GM12878 (cell line): ENCODE measurements at places on chromosomes 1 and 21. TPM values are rescaled to one million over a fixed set of nuclear protein-coding genes. Genes with fewer than 3 reads are reported as not detected.

DNA sequence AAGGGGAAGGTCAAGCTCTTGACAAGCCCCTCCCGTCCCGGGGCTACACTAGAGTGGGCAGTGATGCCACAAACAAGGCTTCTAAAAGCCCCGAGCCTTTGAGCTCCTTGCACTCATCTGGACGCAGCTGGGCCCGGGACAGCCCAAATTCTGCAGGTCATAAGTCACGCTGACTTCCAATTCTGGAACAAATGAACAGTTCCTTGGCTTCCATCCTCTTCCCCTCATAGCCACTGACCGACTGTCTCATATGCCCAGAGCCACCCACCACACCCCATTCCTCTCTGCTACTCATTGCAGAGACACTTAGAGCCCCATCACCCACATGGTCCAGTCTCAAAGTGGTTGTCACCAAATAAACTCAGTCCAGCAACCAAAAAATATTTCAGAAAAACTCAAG lies 32.8 kb upstream of the PRELP start:
- no peaks in the 10 kb centered on the region; the same call in 1 of the 2 replicates for H3K27me3 ChIP-seq
- no peaks in the 10 kb centered on the region for H3K36me3 ChIP-seq
- no peak for DNase-seq

DNA sequence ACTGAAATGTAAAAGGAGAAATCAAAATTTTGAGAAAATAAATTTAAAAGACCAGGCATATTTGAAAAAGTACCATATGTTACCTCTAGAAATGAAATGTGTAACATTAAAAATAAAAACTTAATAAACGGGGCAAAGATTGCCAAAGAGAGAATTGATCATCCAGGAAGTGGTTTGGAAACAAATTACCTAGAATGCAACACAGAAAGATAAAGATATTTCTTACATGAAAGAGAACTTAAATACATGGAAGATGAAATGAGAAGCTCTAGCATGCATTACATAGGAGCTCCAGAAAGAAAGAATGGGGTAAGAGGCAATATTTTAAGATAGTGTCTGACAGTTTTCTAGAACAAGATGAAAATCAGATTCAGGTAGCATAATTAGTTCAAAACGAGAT lies 235.9 kb upstream of the IRF2BP2 start:
- no peaks in the 10 kb centered on the region for H3K27me3 ChIP-seq
- no peaks in the 10 kb centered on the region for H3K36me3 ChIP-seq
- peaks cover 54% of the 10 kb centered on the region for H3K4me1 ChIP-seq
- peak overlapping the region; percentile 97; the same call in 1 of the 2 replicates for H3K27ac ChIP-seq

DNA sequence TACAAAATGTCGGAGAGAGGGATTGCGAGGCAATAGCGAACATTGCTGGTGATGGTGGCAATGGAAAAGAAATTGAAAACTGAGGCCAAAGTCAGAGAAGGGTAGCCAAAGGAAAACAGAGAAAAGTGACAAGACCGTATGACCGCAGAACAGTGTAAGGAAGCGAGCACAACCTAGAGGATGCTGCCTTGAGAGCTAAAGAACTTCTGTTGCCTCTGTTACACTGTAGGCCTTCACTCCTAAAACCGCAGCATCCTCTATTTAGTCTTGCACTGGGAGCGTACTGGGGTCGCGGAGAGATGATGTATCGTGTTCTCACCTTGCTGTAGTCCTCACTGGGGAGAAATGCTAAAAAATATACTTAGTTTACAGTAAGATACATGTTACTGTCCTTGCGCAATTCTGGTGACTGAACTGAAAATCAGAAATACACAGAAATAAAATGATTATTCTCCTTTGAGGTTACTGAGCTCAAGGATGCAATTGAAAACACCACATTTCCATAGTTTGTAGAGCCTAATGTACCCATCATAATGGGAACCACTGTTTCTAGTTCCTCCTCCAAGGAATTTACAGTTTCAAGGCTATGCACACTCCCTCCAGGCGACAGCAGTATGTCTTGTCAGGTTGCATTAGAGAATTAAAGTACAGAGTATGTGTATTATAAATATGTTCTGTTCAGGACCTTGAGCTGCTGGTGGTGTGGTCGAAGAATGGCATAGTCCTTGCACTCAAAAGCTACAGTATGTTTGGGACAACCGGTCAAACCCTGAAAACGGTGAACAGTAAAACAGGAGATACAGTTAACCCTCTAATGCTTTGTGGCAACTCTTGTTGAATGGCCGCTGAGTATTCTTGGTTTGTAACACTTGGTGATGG lies 1.3 kb downstream of the NEK7 start:
- H3K27ac ChIP-seq, result peak overlapping the region; percentile 91
- peak overlapping the region; percentile 95 for H3K4me3 ChIP-seq
- no peaks in the 10 kb centered on the region for H3K36me3 ChIP-seq

DNA sequence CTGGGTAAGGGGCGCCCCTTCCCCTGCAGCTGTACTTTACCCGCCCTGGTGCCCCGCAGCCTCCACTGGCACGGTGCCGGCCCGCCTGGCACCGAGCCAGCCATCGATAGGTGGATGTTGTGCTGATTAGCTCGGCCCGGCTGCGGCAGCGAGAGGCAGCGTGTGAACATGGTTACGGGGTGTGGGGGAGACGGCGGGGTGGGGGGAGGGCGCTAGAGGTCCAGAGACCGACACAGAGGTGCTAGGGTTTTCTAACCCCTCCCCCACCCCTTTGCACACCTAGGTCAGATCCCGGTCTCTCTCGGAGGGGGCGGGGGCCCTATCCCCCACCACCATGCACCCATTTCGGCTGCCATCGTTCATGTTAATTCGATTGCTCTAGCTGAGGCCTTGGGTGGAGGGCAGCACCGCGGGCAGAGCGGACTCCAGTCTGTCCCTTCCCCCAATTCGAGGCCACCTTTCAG lies 6.7 kb downstream of the EFNA4 start:
- no peak overlapping the region for H3K27ac ChIP-seq
- H3K27me3 ChIP-seq, result no peaks in the 10 kb centered on the region
- no peak for DNase-seq
- H3K4me3 ChIP-seq, result peak overlapping the region; percentile 18; the same call in 1 of the 2 replicates
- H3K36me3 ChIP-seq, result no peaks in the 10 kb centered on the region; the same call in 1 of the 2 replicates
- H3K4me1 ChIP-seq, result peaks cover 10% of the 10 kb centered on the region

GRCh38 chr1:192713921-192714320 lies 78.0 kb downstream of the RGS13 start:
- H3K27me3 ChIP-seq, result no peaks in the 10 kb centered on the region
- no peak overlapping the region for H3K4me3 ChIP-seq
- H3K4me1 ChIP-seq, result no peaks in the 10 kb centered on the region
- no peak overlapping the region for H3K27ac ChIP-seq
- no peak for DNase-seq
- no peaks in the 10 kb centered on the region for H3K36me3 ChIP-seq

GRCh38 chr1:150507912-150508864 lies at the start of gene ECM1:
Gene ECM1 (plus strand): TSS chr1:150508109. CDS start chr1:150508210, 101 bp downstream.
- DNase-seq, result no peak
- H3K4me3 ChIP-seq, result no peak within 1 kb of the TSS
- H3K27me3 ChIP-seq, result no peaks in the 10 kb centered on the region
- peaks cover 9% of the 10 kb centered on the region for H3K36me3 ChIP-seq
- no peak within 1 kb of the TSS for H3K27ac ChIP-seq
- peaks cover 6% of the 10 kb centered on the region for H3K4me1 ChIP-seq

GRCh38 chr1:246583056-246583440 lies 16.8 kb downstream of the CNST start:
- H3K4me1 ChIP-seq, result peaks cover 12% of the 10 kb centered on the region
- no peak for DNase-seq
- H3K27me3 ChIP-seq, result no peaks in the 10 kb centered on the region

GRCh38 chr1:85607126-85607920 lies 26.8 kb downstream of the CCN1 start:
- no peaks in the 10 kb centered on the region for H3K36me3 ChIP-seq
- no peaks in the 10 kb centered on the region for H3K4me1 ChIP-seq
- H3K4me3 ChIP-seq, result no peak overlapping the region
- H3K27ac ChIP-seq, result no peak overlapping the region
- no peaks in the 10 kb centered on the region for H3K27me3 ChIP-seq
- DNase-seq, result no peak

DNA sequence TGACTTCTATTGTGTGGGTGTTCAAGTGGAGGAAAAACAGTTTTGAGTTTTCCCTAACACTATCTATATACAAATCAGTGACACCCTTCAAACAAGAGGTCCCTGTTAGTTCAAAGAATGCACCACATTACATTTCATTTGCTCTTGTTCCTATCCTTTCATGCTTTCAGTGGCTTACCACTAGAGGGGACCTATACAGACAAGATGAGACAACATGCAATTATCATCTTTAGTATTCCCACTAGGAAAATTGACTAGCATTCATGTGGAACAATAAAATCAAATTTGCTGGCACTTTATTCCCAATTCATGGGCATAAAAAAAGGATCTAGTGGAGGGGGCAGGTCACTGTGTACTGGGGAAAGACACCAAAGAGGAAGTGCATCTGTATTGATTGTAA lies 13.3 kb upstream of the SIPA1L2 start:
- H3K4me3 ChIP-seq, result no peak overlapping the region
- H3K27ac ChIP-seq, result no peak overlapping the region
- no peak for DNase-seq
- no peaks in the 10 kb centered on the region for H3K4me1 ChIP-seq
- no peaks in the 10 kb centered on the region for H3K36me3 ChIP-seq

DNA sequence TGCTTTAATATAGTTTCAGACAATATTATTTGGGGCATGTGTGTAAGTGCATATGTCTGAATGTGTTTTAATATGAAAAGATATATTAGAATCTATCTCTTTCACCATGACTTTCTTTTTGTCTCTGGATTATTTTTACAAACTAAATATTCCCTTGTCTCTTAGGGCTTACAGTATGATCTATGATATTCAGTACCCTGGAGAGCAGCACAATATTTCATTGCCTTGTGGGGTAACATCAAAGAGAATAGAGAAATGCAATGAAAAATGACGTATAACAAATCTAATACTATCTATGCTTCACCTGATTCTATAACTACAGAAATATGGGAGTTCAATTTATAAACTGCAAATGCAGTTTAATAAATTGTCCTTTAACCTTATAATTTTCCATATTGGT lies 2084.5 kb downstream of the MRPL39 start:
- no peaks in the 10 kb centered on the region for H3K27me3 ChIP-seq
- H3K36me3 ChIP-seq, result no peaks in the 10 kb centered on the region
- H3K4me1 ChIP-seq, result no peaks in the 10 kb centered on the region

DNA sequence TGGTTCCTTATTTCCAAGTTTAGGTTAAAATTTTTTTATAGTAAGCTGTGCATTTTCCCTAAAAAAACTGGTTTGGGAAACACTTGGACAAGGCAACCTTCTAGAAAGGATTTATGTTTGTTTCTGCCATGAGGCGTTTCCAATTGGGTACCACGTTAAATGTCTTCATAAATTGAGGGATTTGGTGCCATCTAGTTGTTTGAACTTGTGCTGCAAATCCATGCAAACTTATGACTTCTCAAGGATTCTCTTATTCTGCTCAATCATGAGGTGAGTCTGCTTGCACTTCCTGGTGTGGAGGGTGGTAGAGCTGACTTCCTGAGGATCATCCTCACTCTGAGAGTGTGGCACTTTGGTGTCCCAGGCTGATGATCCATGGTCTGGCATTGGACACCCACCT lies 123.3 kb downstream of the PCNX2 start:
- DNase-seq, result no peak
- no peaks in the 10 kb centered on the region for H3K4me1 ChIP-seq
- no peaks in the 10 kb centered on the region for H3K36me3 ChIP-seq
- no peak overlapping the region for H3K4me3 ChIP-seq
- no peak overlapping the region for H3K27ac ChIP-seq

DNA sequence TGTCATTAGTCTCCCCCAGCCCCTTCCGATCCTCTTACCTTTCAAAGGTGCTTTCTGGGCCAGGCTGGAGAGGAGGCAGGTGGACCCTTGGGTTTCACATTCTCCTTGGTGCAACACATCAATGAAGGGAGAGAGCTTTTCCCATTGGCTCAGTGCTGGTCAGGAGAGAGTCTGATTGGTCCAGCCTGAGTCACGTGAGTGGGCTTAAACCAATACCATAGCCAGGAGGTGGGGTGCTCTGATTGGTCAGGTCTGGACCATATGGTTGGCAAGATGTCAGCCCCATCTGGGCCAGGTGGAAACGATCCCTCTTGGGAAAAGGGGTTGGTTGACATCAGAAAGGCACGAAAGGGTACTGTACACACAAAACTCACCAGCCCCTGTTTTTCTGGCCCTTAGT lies 44.8 kb upstream of the ABCG1 start:
- peak; percentile 13 for DNase-seq
- no peaks in the 10 kb centered on the region for H3K36me3 ChIP-seq
- no peak overlapping the region for H3K27ac ChIP-seq

DNA sequence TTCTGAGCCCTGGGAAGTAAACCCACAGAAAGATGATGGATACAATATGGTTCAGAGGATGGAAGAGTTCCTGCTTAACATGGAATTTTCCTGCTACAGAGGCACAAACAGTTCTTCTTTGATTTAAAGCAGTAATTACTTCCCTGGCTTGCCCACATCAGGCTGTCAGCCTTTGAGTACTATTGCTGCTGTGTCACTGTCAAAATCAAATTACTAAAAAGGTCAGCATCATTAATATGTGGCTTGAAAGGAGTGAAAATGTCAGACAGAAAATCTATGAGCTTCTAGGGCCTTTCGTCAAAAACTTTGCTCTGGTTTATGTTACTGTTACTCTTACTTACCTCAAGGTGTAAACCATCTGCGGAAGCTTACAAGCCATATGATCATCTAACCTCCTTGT lies 98.6 kb upstream of the DPT start:
- no peaks in the 10 kb centered on the region for H3K36me3 ChIP-seq
- no peak for DNase-seq
- no peak overlapping the region for H3K27ac ChIP-seq
- H3K4me3 ChIP-seq, result no peak overlapping the region
- no peaks in the 10 kb centered on the region for H3K27me3 ChIP-seq

DNA sequence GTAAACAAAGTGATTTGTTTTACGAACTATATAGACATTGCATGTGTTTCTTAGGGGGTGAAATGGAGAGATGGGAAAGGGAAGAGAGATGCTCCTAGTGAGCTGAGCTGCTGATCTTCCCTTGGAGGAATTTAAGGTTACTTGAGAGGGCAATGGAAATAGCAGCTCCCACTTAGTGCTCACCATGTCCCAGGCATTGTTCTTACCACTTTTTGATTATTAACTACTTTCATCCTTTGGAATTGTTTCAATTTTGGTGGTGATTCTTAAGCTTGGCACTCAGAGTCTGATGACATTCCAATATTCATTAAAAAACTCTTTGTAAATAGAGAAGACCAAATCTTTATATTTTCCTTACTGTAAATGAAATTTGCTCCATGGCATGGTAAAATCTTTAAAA lies 124.9 kb downstream of the ITSN1 start:
- no peak overlapping the region for H3K4me3 ChIP-seq
- no peaks in the 10 kb centered on the region for H3K4me1 ChIP-seq
- no peak overlapping the region for H3K27ac ChIP-seq

GRCh38 chr1:200886594-200886993 lies 8.1 kb upstream of the INAVA start:
- no peak overlapping the region for H3K4me3 ChIP-seq
- DNase-seq, result no peak
- H3K4me1 ChIP-seq, result peaks cover 48% of the 10 kb centered on the region
- H3K36me3 ChIP-seq, result no peaks in the 10 kb centered on the region
- H3K27me3 ChIP-seq, result no peaks in the 10 kb centered on the region

Gene LENEP
- 0.40 and 0.64 TPM in 2 replicates for total RNA-seq

Gene CD1B
- total RNA-seq, result not detected in 2 replicates

Gene MAN1C1
- 0.19 and 0.21 TPM in 2 replicates for total RNA-seq

Gene HES2
- total RNA-seq, result 0.32 and 1.0 TPM in 2 replicates

Gene MSH4
- 0.08 and 0.15 TPM in 2 replicates for total RNA-seq

Gene OPRD1
- not detected in 2 replicates for total RNA-seq

Gene HHAT
- total RNA-seq, result 2.4 and 2.6 TPM in 2 replicates

Gene RGS8
- total RNA-seq, result 0.31 and 0.35 TPM in 2 replicates

Gene DNASE2B
- total RNA-seq, result not detected in 2 replicates
